Activated CD8-positive, alpha-beta memory T cell treated with anti-CD3 and anti-CD28 coated beads, Interleukin-2, amount 50 U/mL, for 48 hours (primary cell): ENCODE measurements at places on chromosomes 12 and 14.

- no peak for DNase-seq
Measured at GRCh38 chr12:110818511-110818910, 28.3 kb upstream of the CCDC63 start.

DNA sequence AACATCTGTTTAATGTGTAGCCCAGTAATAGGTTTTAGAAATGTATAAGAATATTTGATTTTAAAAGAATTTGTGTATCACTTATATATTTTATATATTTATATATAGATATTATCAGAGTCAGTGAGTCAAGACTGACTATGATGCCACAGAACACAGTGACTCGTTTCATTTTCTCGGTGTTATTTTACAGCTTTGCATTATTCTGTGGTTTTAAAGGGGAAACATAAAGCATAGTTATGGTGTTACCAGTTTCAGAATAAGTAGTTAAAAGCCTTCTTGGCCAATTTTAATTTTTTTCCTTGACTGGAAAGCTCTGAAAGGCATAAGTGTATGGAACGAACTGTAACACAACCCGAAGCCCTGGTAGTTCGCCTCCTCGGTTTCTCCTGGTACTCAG, 91.0 kb downstream of the GRIP1 start:
- no peak for DNase-seq

DNA sequence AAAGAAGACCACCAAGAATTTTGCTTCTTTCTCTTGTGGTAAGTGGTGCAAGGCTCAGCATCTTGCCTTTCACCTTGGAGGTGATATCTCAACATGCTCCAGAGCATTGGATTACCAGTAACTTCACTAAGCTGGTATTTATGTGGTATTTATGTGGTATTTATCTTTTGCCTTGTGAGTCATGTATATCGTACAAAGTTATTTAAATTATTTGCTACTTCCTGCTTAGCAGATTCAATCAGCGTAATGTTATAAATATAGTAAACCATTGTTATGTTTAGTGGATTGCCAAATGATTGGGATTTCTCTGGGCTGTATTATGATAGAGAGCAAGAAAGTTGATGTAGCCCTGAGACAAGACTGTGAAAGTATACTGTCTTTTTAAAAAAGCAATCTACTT, 366.4 kb downstream of the IPO8 start:
- no peak for DNase-seq

DNA sequence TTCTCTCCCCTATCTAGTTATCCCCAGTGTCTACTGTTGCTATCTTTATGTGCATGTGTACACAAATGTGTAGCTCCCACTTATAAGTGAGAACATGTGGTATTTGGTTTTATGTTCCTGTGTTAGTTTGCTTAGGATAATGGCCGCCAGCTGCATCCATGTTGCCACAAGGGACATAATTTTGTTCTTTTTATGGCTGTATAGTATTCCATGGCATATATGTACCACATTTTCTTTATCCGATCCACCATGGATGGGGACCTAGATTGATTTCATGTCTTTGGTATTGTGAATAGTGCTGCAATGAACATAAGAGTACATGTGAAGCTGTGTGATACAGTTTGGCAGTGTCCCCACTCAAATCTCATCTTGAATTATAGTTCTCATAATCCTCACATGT, 218.1 kb downstream of the KSR2 start:
- DNase-seq = no peak

DNA sequence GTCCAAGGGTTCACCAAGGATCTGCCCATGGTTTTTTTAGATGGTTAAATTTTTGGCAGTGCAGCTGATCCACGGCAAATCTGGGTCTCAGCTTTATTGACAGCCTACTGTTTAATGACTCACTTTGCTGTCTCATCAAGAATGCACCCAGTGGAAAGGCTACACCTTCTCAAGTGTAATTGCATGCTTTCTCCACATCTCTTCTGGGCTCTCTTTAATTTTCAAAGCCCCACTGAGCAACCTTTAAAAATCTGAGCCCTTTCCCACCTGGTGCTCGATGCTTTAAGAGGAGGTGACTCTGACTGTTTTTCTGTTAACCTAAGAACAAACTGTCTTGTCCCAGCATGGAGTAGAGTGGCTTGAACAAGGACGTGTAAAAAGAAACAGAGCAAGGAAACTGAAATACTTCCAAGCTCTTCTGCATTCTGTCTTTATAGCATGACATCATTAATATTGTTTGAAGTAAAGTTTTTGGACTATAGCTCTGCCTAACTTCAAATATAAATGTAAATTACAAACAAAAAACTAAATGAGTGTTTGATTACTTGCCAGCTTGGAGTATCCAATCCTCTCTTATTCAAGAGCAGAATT, 214.2 kb upstream of the KRR1 start:
- no peak for DNase-seq

GRCh38 chr14:95486875-95487668, 29.4 kb downstream of the SYNE3 start:
- DNase-seq = no peak

DNA sequence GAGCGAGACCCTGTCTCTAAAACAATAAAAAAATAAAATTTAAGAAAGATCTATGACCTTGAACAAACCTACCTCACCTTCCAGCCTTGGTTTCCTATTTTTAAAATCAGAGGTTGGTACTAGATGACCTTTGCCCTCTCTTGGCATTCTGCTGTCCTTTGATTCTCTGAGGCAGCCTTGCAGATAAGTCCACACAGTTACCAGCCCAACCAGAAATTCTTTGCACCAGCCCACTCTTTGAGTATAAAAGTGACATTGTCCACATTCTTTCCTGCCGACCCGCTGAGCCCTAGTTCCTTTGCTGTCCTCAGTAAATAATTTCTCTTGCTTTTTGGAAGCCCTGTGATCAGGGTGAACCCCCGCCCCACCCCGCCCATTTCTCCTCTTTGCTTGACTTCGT, 150.4 kb downstream of the PHETA1 start:
- DNase-seq = no peak

DNA sequence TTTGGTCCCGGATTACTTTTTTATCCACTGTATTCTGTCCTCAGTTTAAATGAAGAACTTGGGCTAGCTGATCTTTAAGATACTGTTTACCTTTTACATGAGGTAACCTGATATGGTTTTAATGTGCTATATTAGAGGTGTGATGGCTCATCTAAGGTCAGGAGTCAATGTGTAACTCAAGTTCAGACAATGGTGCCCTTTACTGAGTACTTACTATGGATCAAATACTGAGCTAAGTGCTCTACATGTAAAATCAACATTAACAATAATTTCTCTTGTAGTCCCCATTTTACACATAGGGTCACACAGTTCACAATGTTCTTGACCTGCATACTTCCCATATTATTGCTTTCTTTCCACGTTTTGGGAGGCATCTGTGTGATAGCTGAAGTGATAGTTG, 79.2 kb downstream of the CEP83 start:
- DNase-seq = no peak

GRCh38 chr14:89013098-89013504, 188.7 kb downstream of the TTC8 start:
- no peak for DNase-seq

GRCh38 chr14:104293851-104294627, 155.7 kb downstream of the KIF26A start:
- no peak for DNase-seq

GRCh38 chr14:104923640-104924420, 849 bp upstream of the PLD4 start:
- no peak for DNase-seq

DNA sequence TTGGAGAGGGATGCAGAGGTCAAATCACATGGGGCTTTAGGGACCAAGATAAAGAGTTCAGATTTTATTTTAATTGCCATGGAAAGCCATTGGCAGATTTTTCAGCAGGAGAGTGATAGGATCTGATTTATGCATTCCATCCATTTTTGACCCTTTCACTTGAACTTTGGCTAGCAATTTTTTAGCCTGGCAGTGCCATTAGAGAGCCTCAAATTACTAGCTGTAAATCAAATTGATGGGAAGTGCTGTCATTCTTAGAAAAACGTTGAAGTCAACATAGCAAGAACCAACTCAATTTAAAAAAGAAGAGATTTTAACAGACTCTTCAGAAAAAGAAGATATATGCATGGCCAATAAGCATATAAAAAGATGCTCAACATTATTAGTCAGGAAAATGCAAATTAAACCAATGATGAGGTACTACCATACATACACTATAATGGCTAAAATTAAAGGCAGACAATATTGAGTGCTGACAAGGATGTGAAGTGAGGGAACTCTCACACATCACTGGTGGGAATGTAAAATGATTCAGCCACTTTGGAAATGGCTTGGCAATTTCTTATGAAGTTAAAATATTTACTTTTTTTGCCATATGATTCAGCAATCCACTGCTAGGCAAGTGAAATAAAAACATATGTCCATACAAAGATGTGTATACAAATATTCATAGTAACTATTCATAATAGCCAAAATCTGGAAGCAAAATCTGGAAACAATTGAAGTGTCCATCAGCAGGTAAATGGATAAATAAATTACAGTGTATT, 89.7 kb downstream of the PTCSC3 start:
- DNase-seq = no peak

- DNase-seq = no peak
Measured at GRCh38 chr12:31008241-31008761, 65.4 kb upstream of the DDX11 start.

GRCh38 chr12:21650997-21651396, 6.6 kb downstream of the LDHB start:
- DNase-seq = no peak

DNA sequence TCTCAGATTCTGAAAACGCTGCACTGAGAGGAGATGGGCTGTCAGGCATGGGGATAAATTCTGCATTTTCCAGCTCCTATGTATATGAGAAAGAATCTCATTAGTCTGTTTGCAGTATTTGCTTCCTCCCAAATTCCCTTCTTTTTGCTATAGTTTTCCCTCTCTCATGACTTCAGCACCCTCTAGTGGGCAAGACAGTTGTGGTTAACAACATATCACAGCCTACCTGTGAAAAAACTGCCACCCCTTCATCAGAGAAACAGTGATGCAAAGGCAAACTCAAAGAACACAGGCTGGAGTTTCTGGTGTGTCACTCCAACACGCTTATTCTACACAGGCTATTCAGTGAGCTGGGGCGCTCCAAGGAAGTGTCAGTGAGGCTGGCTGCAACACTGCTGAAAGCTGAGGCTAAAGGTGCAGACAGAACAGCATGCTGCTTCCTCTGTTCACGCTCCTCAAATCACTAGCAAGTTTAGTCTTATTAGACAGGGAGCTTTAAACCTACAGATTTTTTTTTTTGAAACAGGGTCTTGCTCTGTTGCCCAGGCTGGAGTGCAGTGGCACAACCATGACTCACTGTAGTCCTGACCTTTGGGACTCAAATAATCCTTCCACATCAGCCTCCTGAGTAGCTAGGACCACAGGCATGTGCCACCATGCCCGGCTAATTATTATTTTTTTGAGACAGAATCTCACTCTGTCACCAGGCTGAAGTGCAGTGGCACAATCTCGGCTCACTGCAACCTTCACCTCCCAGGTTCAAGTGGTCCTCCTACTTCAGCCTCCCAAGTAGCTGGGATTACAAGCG, 19.3 kb downstream of the ZC2HC1C start:
- no peak for DNase-seq

DNA sequence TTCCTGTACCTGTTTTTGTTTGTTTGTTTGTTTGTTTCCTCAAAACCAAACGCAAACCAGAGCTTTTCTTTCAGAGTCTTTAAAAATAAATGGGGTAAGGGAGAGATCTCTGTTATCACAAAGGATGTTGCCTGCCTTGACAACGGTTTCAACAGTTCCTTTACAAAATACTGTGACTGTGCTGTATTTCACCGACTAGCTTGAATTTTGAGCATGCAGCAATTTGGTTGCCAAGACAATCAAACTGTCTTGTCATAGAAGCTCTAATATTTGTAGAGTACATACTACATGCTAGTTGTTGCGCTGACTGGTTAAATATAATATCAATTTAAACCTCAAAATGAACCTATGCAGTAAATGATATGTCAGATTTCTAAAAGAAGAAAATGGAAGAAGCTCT, 22.4 kb upstream of the TCP11L2 start:
- no peak for DNase-seq

DNA sequence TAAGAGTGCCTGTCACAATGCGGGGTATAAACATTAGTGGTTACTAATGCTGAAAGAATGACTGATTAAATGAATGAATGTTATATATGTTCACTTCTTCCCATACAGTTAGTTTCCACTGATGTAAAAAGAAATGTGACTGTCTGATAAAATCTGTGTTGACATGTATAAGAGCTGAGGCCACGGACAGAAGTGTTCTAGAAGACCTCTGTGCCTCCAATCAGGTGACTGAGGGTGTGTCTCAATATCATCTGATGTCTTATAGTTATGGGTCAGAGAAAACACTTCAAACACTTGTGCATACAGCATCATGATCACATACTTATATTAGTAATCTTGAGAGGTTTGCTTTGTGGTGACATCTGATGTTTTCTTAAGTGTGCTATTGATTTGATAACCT, 183.4 kb downstream of the TTC7B start:
- DNase-seq = no peak

DNA sequence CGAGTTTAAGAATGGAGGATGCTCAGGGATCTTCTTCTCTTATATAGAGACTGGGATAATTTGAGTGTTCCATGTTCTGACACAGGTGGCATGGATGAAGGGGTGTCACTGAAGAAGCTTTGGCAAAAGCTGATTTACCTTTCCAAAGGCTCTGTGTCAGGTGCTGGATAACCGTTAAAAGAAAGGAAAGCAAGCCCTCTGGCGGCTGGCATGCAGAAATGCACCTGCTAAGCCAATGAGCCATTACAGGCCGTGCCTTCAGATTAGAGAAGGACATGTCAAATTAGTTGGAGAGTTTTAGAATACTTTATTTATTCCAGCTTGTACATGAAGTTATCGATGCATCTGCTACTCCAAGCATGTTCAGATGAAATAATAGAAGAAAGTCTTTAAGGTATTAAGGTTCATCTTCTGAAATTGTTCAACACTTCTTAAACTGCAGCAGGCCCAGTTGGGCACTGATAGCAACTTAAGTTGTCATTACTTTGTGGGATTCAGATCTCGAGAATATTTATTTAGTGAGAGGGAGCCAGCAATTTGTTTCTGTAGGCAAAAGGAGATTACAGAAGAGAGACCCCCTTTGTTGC, 678.2 kb downstream of the NRXN3 start:
- no peak for DNase-seq

- no peak for DNase-seq
Measured at GRCh38 chr14:61379639-61380184, 58.3 kb downstream of the PRKCH start.

- no peak for DNase-seq
Measured at GRCh38 chr12:30420561-30420960, 275.1 kb downstream of the IPO8 start.

- no peak for DNase-seq
Measured at GRCh38 chr12:63208956-63209355, 58.0 kb upstream of the AVPR1A start.

GRCh38 chr12:66763467-66763866, 84.6 kb upstream of the GRIP1 start:
- DNase-seq = no peak

GRCh38 chr14:103884854-103885253, 37.5 kb upstream of the PPP1R13B start:
- no peak for DNase-seq
